B cell (primary cell): ENCODE measurements at places on chromosomes 5 and 9. TPM values are rescaled to one million over a fixed set of nuclear protein-coding genes. Genes with fewer than 3 reads are reported as not detected.

Gene RNF180
- not detected in 2 replicates for polyA plus RNA-seq

Gene AQP3
- 10.0 and 11.4 TPM in 2 replicates for polyA plus RNA-seq

Gene SLC6A3
- polyA plus RNA-seq: 0.01 and 0.19 TPM in 2 replicates

Gene FAM153A
- 1.5 and 5.2 TPM in 2 replicates for polyA plus RNA-seq

Gene SCGB3A2
- not detected in 2 replicates for polyA plus RNA-seq

Gene PCDHA9
- polyA plus RNA-seq: not detected in 2 replicates

Gene PCDHB12
- not detected in 2 replicates for polyA plus RNA-seq

Gene IL5
- not detected in 2 replicates for polyA plus RNA-seq

Gene PCDH12
- polyA plus RNA-seq: 0.01 TPM in 1 of 2 replicates, not detected in the other

Gene GPX3
- not detected in 2 replicates for polyA plus RNA-seq

Gene FBP1
- 2.7 and 2.8 TPM in 2 replicates for polyA plus RNA-seq

Gene PHF24
- not detected in 2 replicates for polyA plus RNA-seq

Gene NTNG2
- polyA plus RNA-seq: 5.0 and 8.9 TPM in 2 replicates

Gene TAF1L
- polyA plus RNA-seq: not detected in 2 replicates

Gene FSTL4
- polyA plus RNA-seq: 0.31 and 0.40 TPM in 2 replicates
